M059J (cell line): ENCODE measurements at places on chromosomes 6 and 20. TPM values are rescaled to one million over a fixed set of nuclear protein-coding genes. Genes with fewer than 3 reads are reported as not detected.
A peak's percentile ranks its signal among the peaks of the same experiment; 100 is the strongest.

GRCh38 chr6:11011787-11012234 lies 32.3 kb downstream of the ELOVL2 start:
- DNase-seq, result peak; percentile 41

DNA sequence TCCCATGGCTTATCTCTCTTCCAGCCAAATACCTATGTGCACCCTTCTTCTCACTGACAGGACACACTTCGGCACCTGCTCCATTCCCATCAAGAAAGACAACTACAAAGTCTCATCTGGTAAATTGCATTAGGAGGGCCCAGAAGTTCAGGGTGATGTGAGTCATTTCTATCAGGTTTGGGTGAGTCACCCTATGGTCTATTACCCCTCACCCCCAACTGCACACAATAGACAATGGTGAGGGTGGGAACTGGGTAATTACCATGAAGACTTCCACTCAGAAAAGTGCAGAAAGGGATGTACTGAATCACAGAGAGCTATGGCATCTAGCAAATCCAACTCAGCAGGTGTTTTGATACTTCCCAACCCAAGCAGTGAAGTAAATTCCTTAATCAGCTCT lies 54.8 kb downstream of the OPN5 start:
- peak; percentile 19 for DNase-seq

DNA sequence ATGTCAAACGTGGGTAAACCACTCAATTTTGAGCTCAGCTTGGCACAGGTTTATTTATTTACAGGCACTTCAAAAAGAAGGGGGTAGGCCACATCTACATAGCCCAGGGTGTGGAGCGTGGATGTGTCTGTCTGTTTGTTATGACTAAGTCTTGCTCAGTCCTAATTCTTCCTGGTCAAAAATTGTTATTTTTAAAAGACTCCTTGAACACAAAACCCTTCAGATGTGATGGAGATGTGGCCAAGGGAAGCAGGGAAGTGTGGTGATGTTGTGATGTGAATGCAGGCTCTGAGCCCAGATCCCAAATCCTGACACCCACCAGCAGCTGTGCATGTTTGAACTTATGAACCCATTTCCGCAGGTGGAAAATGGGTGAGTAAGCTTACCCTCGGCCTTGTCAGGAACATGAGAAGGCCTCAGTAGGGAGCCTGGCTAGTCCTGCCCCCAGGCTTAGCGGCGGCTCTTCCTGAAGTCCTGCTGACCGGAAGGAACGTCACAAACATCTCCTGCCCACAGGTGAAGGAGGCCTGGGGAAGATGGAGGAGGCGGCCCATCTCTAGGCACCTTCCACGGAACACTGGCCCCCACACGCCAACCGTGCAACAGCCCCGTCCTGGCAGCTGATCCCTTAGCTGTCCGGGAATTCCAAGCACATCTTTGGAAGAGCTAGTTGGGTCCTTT lies 119.7 kb downstream of the MYLK4 start:
- DNase-seq, result peak; percentile 84

DNA sequence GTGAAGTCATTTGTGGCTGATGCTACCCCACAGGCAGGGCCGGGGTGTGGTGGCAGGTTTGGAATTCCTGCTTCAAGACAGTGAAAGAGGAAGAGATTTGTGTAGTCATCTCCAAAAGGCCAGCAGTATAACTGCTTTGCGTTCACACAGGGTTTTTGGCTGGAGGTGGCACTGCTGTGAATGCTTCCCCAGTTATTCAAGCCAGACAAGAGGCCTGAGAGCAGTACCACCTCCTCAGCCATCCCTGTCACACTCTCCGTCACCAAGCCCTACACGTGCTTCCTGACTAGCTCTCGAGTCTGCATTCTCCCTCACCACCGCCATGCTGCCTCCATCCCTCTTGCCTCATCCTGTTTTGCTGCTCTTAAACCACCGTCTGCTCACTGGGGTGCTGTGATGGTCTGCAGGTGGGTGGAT lies 23.9 kb downstream of the ARMC2 start:
- DNase-seq, result no peak

- peak; percentile 33 for DNase-seq
Observed at GRCh38 chr6:138382498-138383265, 5.0 kb downstream of the SMIM28 start.

DNA sequence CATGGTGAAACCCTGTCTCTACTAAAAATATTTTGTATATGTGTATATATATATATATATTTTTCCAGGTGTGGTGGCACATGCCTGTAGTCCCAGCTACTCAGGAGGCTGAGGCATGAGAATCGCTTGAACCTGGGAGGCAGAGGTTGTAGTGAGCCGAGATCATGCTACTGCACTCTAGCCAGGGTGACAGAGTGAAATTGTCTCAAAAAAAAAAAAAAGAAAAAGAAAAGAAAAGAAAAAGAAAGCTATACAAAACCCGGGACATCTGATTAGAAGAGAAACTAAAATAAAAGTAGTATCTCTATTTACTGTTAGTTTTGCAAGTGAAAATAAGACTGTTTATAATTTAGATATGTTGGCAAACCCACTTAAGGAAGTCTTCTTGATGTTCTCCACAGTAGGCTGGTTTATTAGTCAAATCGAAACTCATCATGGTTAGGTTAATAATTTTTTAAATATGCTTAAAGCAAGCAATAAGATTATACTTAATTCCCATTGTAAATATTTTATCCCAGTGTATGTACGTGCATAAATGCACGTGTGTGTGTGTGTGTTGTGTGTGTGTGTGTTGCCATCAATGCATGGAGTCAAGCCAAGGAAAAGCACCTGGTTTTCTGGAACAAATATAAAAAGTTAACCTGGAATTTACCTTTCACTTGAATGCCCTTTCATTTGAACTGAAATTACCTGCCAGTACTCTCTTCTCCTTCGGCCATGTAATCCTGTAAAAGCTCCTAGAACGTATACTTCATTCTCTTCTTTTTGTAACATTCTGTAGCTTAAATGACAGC lies 7.1 kb downstream of the VNN2 start:
- DNase-seq, result no peak

GRCh38 chr6:140932909-140933308 lies 1199.8 kb upstream of the GJE1 start:
- no peak for DNase-seq

- DNase-seq, result no peak
Observed at GRCh38 chr6:167806061-167806700, 20.5 kb upstream of the AFDN start.

- DNase-seq, result no peak
Observed at GRCh38 chr20:63939061-63939935, 16.9 kb downstream of the UCKL1 start.

GRCh38 chr20:62411479-62412193 lies 4.6 kb upstream of the CABLES2 start:
- no peak for DNase-seq

- DNase-seq, result no peak
Observed at GRCh38 chr6:24387818-24388217, 14.9 kb upstream of the MRS2 start.

DNA sequence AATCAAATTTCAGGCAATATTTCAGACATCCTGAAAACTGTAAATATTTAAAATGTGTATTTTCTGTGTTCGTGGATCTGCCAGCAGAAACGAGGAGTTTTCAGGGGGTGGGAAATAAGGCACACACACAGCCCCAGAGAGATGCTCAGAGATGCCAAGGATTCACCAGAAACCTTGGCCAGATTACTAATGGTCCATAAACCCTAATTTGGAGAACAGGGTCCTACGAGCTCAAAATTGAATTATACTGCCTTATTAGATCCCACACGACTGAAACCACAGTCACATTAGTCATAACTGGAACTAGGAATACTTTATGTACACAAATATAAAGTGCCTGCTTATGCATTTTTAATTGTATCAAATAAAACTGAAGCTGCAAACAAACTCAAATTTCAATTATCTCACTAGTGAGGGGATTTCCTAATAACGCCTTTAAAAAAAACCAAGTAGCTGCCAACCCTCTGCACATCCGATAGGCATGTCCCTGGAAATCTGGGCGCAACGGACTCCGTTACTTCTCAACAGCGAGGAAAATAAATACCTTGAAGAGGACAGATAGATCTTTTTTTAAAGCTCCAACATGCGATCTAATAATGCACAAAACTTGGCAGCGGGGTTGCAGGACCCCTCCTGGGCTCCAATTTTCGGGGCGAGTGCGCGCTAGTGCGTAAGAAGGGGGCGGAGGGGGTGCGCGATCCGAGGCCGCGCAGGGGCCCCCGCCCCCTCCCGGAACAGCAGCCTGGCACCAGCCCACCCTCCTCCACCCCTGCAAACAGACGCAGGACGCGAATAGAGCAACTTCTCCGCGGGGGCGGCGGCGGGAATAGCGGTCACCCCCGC lies 897 bp downstream of the CHD6 start:
- DNase-seq, result peak; percentile 54

DNA sequence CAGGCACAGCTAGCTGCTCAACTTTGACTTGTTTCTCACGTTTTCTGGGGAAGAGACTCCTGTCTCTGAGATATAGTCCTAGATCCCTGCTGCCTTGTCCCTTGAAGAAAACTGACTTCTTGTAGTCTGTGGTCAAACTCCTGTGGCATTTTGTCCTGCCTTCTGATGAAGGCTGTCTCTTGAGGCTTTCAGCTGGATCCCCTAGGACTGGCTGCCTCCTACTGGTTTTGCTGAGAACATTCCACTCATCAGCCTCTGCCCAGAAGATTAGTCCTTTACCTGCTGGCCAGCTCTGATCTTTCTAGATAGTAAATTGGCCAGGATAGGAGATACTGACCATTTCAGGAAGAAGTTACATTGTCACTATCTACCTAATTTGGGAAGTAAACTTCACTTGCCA lies 71.9 kb upstream of the CNR1 start:
- DNase-seq, result no peak

GRCh38 chr6:100417036-100417435 lies 47.7 kb downstream of the SIM1 start:
- DNase-seq, result no peak

- DNase-seq, result peak; percentile 95
Observed at GRCh38 chr6:30877419-30878262, 6.7 kb upstream of the DDR1 start.

- no peak for DNase-seq
Observed at GRCh38 chr6:54044059-54044458, 67.2 kb upstream of the MLIP start.

DNA sequence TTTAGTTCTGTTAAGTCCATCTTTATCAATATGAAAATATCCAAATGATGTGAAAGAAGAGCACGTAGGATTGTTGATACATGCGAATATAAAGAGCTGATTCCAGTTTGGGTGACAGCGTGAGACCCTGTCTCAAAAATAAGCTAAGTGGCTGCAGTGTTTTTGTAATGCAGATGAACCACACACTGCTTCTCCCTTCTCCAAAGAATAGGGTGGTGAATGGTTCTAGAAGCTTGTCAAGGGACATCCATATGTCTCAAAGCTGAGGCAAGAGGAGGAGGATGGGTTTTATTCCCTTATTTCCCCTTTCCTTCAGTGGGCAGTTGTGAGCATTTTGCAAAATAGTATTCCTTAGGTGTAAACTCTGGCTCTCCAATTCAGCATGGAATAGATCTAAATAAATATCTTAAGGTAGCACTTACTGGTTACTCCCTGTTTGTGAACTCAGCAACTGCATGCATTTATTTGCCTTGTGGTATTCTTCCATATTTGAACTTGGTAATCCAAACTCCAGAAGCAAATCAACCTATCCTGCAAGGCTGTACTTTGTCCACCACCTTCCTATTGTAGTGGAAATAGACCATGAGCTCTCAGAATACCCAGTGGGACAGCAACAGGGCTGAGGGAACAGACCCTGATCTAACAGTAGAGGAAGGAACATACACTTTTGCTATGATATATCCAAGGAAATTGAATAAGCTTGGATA lies 38.0 kb downstream of the XRN2 start:
- no peak for DNase-seq

- DNase-seq, result no peak
Observed at GRCh38 chr20:48786951-48787705, 40.7 kb downstream of the PREX1 start.

DNA sequence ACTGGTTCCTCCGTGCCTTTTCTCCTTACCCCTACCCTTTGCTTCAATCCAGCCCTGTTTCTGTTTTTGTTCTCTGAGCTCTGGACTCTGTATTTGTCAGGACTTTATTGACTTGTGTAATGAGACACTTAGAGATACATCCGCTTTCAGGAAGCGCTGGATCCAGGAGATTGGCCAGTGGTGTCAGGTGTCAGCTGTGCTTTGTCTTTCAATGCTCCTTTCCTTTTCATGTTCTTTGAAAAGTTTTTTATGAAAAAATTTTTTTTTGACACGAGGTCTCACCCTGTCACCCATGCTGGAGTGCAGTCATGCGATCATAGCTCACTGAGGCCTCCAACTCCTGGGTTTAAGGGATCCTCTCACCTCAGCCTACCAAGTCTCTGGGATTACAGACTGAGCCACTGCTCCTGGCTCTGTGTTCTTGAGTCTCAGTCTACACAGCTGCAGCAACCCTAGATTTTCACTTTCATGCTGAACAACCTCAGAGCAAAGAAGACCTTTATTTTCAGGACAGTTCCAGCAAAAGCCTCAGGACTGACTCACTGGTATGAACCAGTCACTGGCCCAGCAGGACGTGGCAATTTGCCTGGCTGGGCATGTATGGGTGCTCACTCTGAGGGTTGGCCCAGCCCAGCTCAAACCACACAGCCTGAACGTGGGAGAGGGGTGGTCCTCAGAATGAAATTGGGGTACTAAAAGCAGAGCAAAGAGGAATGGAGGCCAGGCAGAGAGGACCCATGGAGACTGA lies 108.5 kb downstream of the DHX35 start:
- DNase-seq, result peak; percentile 89

The TMEM244 gene
- total RNA-seq, result not detected in 2 replicates

The HSPA1B gene
- total RNA-seq, result 185 and 359 TPM in 2 replicates

The SLC22A3 gene
- total RNA-seq, result 0.94 and 1.1 TPM in 2 replicates

The ADGRF5 gene
- total RNA-seq, result 0.07 TPM in 1 of 2 replicates, not detected in the other

The THBD gene
- 31.5 and 45.2 TPM in 2 replicates for total RNA-seq

The RHAG gene
- not detected in 2 replicates for total RNA-seq

The SNAI1 gene
- total RNA-seq, result 8.4 and 10.6 TPM in 2 replicates

The PCSK2 gene
- total RNA-seq, result 0.02 TPM in 1 of 2 replicates, not detected in the other

The FOXF2 gene
- total RNA-seq, result 2.7 and 4.1 TPM in 2 replicates

The FOXQ1 gene
- not detected in 2 replicates for total RNA-seq
